NB4 (cell line): ENCODE measurements at places on chromosomes 4 and X.

DNA sequence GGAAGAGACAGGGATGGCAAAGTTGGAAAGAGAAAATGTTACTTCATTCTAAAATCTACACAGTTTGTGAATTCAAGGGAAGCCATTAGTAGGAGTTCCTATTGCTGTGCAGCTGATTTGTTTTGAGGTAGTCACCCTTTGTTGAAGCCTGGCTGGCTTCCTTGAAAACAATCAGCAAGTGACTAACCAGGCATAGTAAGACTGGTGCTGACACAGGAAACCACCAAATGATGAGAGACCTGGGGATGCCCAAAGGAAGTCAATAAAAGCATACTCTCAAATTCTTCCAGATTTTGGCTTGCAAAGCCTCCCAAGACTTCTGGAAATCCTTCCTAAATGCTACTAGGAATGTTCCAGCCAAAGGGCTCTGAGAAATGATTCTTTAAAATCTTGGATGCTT is 23.9 kb upstream of the PRDM8 start:
- DNase-seq = peak; percentile 73

DNA sequence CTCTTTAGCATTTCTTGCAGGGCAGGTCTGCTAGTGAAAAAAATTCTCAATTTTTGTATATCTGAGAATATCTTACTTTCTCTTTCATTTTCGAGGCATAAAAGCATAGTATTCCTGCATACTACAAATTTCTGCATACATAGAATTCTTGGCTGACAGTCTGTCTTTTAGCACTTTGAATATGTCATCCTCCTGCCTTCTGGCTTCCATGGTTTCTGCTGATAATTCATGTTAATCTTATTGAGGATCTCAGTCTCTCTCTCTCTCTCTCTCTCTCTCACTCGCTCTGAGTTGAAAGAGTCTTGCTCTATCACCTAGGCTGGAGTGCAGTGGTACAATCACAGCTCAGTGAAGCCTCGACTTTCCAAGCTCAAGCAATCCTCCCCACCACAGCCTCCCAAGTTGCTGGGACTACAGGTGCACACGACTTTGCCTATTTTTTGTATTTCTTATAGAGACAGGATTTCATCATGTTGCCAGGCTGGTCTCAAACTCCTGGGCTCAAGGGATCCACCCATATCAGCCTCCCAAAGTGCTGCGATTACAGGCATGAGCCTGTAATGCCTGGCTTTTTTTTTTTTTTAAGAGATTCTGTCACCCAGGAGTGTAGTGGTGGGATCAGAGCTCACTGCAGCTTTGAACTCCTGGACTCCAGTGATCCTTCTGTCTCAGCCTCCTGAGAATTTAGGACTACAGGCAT is 161.3 kb downstream of the FNIP2 start:
- DNase-seq = no peak

- DNase-seq = no peak
These were observed 71.9 kb downstream of the PDLIM5 start for GRCh38 chr4:94523617-94524016.

DNA sequence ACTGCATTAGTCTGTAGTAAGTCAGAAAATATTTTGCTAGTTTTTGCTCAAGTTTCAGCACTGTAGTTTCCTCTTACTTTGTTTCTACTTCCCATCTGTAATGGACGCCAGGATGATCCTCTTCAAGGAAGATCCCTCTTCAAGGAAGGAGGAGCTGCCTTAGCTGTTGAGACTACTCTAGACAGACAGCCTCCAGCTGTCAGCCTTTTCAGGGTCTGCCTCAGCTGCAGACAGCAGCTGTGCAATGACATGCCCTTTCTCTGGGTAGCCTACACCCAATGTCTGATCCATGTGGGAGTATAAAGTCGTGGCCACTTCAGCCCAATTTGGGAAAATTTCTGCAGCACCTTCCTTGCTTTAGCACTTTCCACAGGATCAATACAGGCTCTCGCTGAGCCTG is 281.0 kb upstream of the MAOA start:
- DNase-seq = no peak

GRCh38 chr4:47442980-47443379 is 20.5 kb downstream of the COMMD8 start:
- DNase-seq = peak; percentile 85

- DNase-seq = no peak
These were observed 1511.1 kb downstream of the TECRL start for GRCh38 chr4:62898115-62898514.

GRCh38 chrX:24019448-24019847 is 7.5 kb downstream of the KLHL15 start:
- DNase-seq = no peak

DNA sequence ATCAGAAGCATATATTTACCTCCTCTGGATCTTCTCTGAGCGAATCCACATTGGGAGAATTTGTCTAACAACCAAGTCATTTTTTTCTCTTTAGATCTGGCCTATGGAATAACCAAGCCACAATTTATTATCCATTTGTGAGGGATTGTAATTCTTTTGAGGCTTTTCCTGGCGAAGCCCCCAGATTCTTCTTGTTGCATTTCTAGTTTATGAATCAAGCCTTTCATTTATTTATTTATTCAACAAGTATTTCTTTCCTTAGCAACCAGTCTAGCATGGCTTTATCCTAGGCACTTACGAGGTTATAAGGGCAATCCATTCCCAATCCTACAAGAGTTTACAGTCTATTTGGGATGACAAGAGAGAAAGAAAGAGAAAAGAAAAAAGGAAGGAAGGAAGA is 18.4 kb upstream of the FNIP2 start:
- no peak for DNase-seq
